ENCODE measurements at places on chromosomes 7 and 10.

- peak; percentile 39 for DNase-seq
Observed at GRCh38 chr10:124703778-124704427, 40.3 kb downstream of the FAM53B start.

GRCh38 chr10:87931836-87932230 is 68.4 kb downstream of the PTEN start:
- no peak for DNase-seq

DNA sequence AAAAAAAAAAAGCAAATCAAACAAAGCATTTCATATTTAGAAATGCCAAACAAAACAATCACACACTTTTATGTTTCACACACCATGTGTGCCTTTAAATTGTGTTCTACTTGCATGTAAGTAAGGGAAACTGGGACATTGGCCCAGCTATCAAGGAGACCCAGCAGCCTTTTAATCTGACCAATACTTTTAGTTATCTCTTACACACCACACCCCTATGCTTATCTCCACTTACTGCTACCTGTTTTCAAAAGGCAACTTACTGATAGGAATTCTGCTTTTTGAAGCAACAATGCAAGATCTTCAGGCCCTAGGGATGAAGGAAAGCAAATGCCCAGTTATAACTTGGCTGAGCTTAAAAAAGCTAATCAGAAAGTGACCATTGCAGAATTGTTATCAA is 1244.8 kb upstream of the SORCS1 start:
- no peak for DNase-seq

GRCh38 chr10:115950320-115950719 is 322.7 kb downstream of the GFRA1 start:
- DNase-seq = no peak

DNA sequence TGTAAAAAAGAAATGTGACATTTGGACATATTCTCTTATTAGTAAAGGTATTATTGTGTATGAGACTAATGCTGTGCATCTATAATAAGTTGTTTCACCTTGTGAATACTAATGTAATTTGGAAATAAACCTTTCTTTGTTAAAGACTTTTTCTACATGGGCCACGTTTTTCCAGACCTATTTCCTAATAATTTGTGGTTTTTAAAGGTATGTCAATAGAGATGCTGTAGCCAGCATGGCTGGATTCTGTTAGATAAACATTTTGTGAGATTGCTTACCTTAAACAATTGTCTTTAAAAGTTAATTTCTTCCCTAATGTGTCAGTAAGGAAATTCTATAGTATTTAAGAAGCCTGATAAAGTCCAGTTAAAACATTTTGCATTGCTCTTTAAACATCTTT is 56.0 kb downstream of the KAT6B start:
- no peak for DNase-seq

- DNase-seq = no peak
Observed at GRCh38 chr7:150511048-150511447, 3.6 kb upstream of the GIMAP7 start.

DNA sequence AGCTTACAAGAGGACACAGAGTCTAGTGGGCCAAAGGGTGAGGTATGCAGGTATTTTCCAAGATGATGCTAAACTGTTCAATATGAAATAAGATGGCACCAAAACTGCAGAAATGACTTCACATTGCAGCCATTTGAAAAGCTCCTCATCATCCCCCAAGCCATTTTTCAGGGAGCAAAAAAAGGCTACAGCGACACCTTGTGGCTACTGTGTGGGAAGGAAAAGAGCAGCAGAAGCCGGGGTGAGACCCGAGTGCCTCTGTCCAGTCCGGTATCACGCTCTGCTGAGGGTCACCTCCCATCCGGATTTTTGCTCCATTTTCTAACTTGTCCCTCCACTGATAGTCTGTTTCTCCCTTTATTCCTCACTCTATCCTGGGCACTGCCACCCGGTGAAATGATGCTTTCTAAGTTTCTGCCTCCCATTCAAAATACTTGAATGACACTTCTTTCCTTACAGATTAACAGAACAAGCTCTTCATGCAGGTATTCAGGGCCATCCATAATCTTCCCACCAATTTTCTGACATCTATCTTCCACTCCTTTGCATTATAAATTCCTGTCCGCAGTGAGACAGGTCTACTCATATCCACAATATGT is 220.2 kb downstream of the DGKI start:
- DNase-seq = peak; percentile 15

GRCh38 chr10:7484456-7485243 is 73.8 kb upstream of the SFMBT2 start:
- DNase-seq = no peak

DNA sequence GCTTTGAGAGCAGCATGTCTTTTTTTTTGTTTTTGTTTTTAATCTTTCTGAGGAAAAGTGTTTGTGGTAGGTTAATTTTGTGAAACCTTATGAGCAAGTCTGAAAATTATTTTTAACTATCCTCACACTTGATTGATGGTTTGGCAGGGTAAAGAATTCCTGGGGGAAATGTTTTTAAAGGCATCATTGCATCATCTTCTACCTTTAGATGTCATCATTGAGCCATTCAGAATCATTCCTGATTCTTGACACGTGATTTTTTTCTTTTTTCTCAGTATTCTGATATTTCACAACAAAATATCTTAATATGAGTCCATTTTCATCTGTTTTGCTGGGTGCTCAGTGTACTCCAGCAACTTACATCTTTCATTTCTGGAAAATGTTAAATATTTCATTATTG is 28.3 kb downstream of the PALS2 start:
- DNase-seq = no peak

DNA sequence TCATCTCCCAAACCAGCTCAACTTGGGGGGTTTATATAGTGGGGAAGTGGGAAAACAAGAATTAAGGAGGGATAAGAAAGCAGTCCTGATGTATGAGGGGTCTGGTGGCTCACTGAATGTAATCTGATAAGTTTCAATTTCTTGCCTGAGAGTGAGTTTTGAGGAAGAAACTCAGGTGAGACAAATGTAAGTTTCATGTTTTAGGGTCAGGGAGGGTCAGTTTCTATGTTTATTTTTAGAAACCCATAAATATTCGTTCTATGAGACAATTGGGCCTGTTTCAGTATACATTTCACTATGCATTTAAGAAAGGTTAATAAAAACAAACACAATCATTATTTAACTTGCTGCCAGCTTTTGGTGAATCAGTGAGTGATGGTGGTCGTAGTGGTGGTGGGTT is 128.0 kb upstream of the MBL2 start:
- no peak for DNase-seq

DNA sequence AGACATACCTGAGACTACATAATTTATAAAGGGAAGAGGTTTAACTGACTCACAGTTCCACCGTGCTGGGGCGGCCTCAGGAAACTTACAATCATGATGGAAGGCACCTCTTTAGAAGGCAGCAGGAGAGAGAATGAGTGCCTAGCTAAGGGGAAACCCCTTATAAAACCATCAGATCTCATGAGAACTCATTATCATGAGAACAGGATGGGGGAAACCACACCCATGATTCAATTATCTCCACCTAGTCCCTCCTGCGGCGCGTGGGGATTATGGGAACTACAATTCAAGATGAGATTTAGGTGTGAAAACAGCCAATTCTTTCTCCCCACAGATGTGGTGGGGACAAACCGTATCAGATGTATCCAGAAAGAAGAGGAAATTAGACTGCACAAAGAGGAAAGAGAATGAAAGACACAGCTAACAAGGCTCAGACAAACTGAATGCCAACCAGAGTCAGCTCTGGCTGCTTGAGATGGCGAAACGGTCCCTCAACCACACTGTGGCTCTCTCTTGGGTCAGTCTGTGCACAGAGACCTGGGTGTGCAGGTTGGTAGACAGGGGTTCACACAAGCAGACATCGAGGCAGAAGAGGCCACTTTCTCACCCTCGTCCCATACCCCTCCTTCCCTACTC is 375.6 kb downstream of the SFMBT2 start:
- DNase-seq = no peak

DNA sequence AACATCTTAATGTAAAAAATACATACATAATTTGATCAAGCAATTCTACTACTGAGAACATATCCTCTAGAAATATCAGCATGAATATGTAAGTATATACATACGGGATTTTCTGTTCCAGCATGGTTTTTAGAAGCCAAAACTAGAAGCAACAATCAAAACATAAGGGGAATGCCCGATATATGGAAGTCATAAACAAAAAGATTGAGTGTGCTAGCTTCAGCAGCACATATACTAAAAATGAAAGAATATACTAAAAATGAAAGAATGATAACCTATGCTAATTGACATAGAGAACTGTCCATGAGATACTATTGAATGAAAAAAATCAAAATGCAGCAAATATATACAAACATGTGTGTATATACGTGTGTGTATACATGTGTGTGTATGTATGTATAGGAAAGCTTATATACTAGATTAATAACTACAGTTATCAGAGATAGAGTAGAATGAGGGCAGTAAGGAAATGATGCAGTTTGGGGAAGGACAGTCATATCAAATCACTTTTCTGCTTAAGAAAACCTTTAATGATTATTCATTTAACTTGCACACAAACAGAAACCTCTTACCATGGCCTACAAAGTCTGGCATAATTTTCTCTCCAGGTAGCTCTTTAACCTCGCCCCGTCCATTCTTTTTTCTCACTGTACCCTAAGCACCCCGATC is 72.9 kb downstream of the NPY start:
- no peak for DNase-seq

DNA sequence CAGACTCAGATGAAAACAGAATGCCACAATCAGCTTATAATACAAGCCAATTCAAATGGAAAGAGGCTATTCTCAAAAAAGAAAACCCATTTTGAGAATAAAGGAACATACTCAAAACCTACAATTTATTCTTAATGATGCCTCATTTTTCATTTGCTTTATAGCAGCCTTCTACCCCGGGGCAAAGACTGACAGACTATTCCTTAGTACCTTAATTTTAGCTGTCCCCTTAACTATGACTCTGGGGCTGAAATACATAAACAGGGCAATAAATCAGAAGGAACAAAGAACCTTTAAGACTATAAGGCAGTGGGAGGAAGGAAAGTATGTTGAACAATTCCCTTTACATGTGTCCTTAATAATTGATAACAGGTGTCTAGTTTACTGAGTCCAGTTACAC is 76.8 kb downstream of the TMEM106B start:
- DNase-seq = no peak

- DNase-seq = no peak
Observed at GRCh38 chr7:13225068-13225467, 537.6 kb downstream of the ARL4A start.

DNA sequence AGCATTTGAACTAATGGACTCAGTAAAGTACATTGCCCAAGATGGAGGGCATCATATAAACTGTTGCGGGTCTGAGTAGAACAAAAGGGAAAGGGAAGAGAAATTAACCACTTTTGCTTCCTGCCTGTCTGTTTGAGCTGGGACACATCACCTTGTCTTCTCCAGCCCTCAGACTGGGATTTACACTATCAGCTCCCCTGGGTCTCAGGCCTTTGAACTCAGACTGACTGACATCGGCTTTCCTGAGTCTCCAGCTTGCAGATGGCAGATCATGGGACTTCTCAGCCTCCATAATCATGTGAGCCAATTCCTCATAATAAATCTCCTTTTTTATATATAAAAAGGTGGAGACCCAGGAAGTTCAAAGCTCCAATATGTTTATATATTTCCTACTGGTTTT is 23.0 kb upstream of the WASL start:
- DNase-seq = no peak

- peak; percentile 40 for DNase-seq
Observed at GRCh38 chr10:98367604-98368451, 47.2 kb downstream of the PYROXD2 start.

DNA sequence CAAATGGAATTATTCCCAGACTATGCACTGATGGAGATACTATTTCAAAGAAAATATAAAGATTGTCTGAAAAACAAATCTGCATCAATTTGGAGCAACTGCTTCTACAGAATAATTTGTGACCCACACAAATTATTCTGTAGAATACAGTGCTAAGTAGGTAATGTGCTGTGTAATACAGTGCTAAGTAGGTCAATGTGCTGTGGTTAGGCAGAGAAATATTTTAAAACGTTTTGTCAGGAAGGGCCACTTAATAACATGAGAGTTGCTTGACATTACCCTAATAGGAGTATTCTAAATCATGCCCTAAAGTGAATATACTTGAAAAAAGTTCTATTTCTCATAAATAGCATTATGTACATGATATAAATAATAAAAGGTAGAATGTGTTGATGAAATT is 116.5 kb upstream of the KCND2 start:
- no peak for DNase-seq

- no peak for DNase-seq
Observed at GRCh38 chr7:31796375-31796774, 109.4 kb downstream of the PPP1R17 start.

GRCh38 chr10:131580076-131580652 is 268.6 kb upstream of the TCERG1L start:
- DNase-seq = no peak

- no peak for DNase-seq
Observed at GRCh38 chr10:97765201-97765600, 6.6 kb downstream of the SFRP5 start.

GRCh38 chr10:62162261-62162981 is 106.2 kb downstream of the RTKN2 start:
- no peak for DNase-seq

DNA sequence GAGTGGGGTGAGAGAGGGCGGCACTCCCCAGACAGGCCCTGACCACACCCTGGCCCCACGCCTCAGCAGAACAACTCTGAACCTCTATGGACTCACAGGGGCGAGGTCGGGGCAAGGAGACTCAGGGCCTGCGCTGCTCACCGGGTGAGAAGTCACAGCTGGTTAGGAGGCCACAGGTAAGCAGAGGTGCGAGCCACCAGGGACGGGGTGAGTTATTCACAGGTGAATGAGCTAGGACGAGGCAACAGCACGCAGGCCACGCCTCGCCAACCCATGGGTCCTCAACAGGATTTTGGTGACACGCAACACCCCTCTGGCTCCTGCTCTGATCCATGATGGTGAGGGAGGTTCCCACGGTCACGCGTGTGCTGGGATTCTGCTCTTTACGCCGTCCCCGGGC is 202.5 kb downstream of the ADARB2 start:
- DNase-seq = no peak

DNA sequence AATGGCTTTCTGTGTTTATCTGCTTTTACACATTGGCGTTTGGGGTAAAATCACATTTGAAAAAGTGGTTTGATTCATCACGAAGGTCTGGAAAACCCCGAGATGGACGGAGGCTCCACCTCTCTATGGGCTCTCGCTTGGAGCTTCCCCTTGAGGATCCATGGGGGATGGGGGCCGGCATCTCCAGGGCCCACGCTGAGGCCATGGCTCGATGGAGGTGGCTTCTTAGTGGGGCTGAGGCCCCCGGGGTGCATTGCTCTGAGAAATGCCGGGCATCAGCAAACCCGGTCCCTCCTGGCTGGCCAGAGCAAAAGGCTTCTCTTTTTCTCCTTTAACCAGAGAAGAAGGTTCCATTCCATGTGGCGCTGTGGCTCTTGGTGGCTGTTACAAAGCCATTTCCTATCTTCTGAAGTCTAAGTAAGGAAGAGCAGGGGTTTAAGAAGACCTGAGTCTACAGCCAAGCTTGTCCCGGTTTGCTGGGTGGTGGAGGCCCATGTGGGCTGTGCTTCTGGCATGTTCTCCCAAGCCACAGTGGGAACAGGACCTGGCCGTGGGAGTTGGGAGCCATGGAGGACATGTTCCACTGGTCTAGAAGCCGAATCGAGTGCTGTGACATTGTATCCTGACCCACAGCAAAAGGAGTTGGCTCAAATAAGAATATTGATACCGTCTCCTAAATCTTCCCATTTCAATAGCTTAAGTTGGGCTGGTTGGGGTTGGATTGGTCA is 243.5 kb upstream of the PITRM1 start:
- no peak for DNase-seq

GRCh38 chr7:142815134-142815533 is 39.7 kb upstream of the EPHB6 start:
- DNase-seq = peak; percentile 13

GRCh38 chr10:133608855-133609254 is 17.7 kb downstream of the FRG2B start:
- peak; percentile 47 for DNase-seq

Data from hippocampal formation (tissue), 2 donors.